Activated naive CD8-positive, alpha-beta T cell treated with anti-CD3 and anti-CD28 coated beads, Interleukin-2, amount 50 U/mL, for 16 hours (primary cell): ENCODE measurements at places on chromosomes 16 and 17.

DNA sequence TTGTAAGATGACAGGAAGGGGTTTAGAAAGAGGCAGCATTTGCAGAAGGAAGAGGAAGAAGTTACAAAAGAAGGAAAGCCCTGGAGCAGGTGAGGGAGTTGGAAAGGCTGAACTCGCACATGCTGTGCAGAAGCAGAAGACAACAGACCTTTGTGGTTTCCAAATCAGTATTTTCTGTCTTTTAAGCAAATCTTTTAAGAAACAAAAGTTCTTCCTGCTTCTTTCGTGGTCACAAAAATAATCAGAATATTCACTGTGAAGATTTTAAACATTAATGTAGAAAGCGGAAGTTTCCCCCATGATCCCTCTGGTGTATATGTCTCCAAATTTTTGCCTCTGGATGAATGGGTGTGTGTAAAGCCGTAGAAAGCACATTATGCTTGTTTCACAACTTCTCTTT is 25.8 kb downstream of the ZNRF1 start:
- DNase-seq = no peak

GRCh38 chr17:51353296-51353695 is 93.0 kb downstream of the UTP18 start:
- DNase-seq = no peak

GRCh38 chr16:51030516-51030915 is 120.6 kb downstream of the SALL1 start:
- no peak for DNase-seq

- DNase-seq = no peak
These were observed 38.5 kb upstream of the CNEP1R1 start for GRCh38 chr16:49986351-49987124.

GRCh38 chr16:28538733-28539596 is at the start of gene NUPR1:
Gene NUPR1 (minus strand): TSS chr16:28538974. CDS start chr16:28538907, 67 bp downstream.
- DNase-seq = no peak

DNA sequence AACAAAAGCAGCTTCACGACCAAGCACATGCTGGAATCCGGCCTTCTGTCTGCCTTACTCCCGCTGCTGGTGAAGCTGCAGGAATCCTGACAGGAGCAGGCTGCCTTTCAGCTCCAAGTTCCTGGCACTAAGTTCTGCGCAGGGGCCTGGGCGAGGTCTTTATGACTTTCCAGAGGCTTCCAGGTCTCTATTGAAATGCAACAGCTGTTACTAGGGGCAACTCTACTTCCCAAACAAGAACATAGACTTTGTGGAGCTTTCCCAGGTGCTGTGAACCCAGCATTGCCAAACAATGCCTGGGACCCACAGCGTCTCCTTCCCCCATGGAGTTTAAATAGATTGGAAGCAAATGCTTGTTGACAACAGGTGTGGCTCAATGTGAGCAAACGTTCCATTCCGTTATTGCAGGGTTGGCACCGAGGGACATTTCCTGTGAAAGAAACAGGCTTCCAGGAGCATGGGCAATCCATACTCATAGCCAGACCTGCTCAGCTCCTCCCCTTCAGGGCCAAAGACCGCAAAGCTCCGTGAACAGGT is 156.0 kb downstream of the CDH13 start:
- no peak for DNase-seq
